Posterior cingulate gyrus (tissue), 11 donors: ENCODE measurements at places on chromosomes 7 and 10.

- DNase-seq = no peak
Observed at GRCh38 chr7:114468844-114469243, 54.2 kb downstream of the FOXP2 start.

DNA sequence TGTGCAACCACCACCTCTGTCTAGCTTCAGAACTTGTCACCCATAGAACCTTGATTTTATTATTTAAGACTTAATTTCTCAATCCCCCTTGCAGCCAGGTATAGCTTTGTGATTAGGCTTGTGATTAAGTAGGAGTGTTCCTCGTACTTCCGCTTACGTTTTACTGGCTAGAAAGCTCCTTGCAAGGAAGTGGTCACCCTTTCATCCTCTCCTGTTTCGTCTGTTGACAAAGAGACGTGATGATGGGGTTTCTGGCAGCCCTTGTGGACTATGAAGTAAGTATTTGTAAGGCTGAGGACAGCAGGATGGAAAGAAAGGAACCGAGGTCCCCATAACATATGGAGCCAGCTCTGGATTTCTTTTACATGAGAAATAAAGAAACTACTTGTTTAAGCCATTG, 86.5 kb upstream of the KDM7A start:
- no peak for DNase-seq

DNA sequence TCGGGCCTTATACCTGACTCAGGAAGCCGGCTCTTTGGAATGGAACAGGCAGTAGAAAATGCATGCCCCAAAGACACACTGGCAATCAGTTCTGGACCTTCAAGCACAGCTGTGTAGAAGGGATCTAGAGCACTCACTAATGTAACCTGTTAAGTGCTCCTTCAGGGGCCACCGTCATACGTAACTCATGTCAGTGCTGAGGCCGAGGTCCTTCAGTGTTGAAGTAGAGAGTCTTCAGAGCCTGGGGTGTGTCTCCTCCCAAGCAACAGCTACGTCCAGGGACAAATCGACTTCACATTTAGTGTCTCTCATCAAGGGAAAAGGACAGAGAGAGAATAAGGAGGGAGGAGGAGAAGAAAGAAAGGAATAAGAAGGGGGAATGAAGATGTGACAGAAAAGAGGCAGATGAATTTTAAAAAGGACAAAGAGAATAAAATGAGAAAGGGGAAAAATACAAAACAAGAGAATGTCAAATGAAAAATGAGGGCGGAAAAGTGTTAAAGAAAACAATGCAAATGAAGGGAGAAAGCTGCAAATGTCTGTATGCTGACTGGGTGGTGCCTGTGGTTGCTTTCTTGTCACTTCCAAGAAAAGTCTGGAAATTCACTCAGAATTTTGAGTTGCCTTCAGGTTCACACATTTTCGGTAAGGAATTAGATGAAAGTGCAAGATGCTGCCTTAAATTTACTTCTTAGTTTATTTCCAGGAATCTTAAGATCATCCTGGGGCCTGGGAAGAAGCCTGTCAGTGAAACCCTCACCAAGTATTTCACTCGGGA, 989.4 kb downstream of the GRID1 start:
- DNase-seq = no peak

DNA sequence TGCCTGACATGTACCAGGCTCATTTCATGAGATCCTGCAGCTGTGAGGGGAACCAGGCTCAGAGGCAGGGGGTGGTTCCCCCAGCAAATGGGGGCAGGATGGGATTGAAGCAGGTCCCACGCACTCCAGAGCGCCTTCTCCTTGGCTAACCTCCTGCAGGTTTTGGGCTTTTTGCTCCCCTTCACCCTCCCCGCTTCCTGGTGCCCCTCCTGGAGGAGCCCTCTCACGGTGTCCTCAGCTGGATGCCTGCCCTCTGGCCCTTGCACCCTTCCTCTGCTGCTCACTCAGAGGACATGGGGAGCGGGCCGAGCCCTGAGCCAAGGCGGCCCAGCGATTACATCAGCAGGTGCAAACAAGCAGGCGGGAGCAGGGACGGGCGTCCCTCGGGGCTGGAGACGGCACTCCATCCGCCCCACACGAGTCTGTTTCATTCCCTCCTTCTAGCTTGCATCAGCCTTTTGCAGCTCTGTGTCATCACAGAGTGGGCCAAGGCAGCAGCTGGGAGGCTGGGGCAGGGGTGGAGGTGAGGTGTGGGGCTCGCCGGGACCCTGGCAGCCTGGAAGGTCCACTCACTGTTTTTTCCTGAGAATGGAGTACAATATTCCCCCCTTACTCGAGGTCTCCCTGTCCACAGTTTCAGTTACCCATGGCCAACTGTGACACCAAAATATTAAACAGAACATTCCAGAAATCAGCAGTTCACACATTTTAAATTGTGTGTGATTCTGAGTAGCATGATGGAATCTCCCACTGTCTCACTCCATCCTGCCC, 52.7 kb upstream of the SLC29A3 start:
- no peak for DNase-seq

GRCh38 chr7:78510580-78511188, 712.1 kb downstream of the PHTF2 start:
- peak; percentile 55 for DNase-seq

DNA sequence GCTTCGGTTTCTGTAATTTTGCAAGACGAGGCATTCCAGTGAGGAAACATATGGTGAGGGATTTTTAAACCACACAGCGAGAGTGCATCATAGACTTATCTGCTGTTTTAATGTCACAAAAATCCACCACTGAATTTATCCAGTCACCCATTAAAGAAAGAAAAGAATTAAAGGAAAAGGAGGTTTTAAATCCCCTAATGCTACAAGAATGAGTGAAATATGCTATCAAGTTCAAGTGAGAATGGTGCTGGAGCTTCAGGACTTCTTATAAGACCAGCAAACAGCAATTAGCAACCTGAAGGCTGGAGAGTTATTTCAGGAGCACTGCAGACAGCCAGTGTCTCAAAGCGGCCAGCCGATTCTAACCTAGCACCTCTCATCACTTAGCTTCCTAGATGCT, 439.1 kb upstream of the MGMT start:
- no peak for DNase-seq

- DNase-seq = no peak
Observed at GRCh38 chr10:77249901-77250459, 387.6 kb downstream of the KCNMA1 start.

DNA sequence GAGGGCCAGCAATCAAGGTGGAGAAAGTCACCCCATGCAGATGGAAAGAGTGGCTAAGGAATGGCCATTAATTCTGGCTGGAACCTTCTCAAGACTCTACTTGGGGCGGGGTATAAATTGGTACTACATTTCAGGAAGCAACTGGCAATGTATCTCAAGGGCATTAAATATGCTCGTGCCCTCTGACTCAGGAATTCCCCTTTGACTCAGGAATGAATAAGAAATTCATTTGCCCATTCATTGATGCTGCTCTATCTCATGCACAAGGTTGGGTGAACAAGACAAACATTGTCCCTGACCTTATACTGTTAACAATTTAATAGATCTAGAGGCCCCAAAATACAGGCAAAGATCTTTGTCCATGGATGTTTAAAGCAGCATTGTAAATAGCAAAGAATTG, 188.1 kb downstream of the MYOF start:
- DNase-seq = no peak

- DNase-seq = no peak
Observed at GRCh38 chr7:7772397-7772821, 54.0 kb upstream of the RPA3 start.

GRCh38 chr10:72611783-72612182, 14.1 kb downstream of the MICU1 start:
- no peak for DNase-seq

- DNase-seq = no peak
Observed at GRCh38 chr7:31775556-31775955, 88.5 kb downstream of the PPP1R17 start.

- no peak for DNase-seq
Observed at GRCh38 chr10:69409176-69409495, 7.6 kb downstream of the TACR2 start.

DNA sequence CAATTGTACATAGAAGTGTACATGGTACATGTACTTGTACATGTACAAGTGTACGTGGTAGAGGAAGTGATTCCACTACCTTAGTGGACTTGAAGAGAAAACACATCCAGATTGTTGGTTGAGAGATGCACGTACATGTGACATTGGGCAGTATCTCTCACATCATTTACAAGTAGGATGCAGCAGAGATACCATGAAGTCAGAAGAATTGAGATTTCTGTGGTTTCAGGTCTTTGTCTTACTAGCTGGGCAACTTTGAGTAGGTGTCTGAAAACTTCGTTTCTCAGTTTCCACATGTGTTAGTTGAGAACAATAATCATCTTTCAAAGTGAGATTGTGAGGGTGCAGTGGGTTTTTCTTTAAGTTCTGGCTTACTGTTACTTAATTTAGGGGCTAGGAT, 21.5 kb downstream of the CLDN12 start:
- DNase-seq = no peak

GRCh38 chr7:22116451-22117030, 170.8 kb upstream of the CDCA7L start:
- peak; percentile 7 for DNase-seq

DNA sequence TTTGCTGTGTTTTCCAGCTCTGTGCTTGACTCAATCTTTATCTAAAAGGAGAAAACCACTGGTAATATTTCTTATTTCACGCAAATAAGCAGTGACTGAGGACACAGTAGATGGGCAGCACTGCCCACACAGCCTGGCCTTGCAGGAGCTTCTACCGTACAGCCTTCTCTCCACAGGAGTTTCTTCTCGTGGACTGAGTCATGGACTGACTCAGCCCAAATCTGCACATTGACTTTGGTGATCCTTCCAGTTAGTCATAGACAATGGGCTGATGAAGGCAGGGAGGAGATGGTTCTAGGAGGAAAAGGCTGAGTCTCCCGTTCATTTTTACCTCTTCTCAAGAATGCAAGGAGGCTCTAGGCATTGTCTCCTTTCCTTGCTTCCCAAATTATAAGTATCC, 200.7 kb downstream of the RAPGEF5 start:
- no peak for DNase-seq

- DNase-seq = no peak
Observed at GRCh38 chr7:75654855-75655254, 83.9 kb downstream of the HIP1 start.

GRCh38 chr7:114048386-114049235, 129.8 kb upstream of the PPP1R3A start:
- DNase-seq = no peak

DNA sequence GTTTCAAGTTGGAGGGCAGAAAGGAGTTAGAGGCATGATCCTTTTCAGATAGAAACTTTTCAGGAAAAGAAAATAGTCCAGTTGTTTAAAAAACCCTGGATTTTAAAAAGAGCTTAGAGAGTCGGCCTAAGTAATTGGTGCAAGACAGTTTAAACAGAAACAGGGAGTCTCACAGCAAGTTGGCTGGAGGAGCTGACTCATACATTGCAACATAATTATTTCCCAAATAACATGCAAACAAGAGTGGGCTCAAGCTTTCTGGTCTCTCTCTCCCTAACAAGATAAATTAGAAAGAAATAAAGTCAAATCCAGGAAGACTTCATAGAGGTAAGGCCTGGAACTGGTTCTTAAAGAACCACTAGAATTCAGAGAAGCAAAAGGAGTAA, 100.3 kb upstream of the AGBL3 start:
- DNase-seq = no peak

DNA sequence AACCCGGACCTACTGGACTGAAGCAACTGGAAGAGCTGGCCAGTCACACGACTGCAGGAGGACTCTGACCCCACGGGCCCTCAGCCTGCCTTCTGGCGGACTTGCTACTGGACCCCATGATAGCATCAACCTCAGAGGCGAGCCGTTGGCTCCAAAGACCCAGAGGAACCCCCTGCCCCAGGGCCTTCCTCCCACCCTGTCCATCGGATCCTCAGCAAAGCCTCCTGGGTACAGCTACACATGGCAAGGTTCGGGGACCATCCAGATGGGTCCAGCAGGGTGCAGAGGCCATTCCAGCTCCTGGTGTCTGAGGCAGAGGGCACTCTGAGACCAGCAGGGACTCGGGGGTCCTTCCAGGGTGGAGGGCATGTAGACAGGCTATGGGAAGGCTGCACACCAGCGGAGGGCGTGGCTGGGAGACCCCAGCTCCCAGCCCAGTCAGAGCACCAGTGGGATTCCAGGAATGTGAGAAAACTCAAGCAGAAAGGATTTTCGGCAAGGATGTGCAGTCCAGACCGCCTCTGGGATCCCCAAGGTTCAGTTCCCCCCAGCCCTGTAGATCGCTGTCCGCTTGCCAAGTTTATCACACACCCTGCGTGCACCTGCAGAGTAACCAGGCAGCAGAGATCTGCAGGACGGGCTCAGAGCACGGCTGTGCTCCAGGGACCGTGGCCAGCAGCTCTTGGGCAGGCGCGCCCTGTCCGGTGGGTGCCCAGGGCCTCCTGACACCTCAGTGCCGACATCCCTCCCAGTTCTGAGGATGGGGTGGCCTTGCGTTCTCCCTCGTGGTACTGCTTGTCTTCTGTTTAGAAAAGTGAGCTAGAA, 89.8 kb upstream of the PPP2R2D start:
- DNase-seq = no peak

DNA sequence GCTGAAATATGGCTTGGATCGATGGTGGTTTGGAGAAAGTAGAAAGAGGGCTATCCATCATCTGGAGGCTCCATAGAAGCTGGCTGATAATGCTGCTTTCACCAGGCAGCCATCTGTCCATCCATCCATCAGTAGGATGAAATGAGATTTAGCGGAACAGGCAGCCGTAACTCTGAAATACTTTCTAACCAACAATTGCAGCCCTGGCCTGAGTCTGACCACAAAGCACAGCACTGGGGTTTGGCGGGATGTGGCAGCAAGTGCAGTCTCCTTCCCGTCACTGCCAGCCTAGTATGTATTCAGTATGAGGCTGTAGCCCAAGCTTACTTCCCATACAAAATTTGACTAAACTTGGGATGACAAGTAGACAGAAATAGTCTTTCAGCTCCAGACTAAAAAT, 38.0 kb downstream of the R3HCC1L start:
- no peak for DNase-seq

- DNase-seq = no peak
Observed at GRCh38 chr7:5200561-5201235, 10.7 kb downstream of the WIPI2 start.

GRCh38 chr7:92644406-92645113, 54.4 kb upstream of the FAM133B start:
- no peak for DNase-seq

DNA sequence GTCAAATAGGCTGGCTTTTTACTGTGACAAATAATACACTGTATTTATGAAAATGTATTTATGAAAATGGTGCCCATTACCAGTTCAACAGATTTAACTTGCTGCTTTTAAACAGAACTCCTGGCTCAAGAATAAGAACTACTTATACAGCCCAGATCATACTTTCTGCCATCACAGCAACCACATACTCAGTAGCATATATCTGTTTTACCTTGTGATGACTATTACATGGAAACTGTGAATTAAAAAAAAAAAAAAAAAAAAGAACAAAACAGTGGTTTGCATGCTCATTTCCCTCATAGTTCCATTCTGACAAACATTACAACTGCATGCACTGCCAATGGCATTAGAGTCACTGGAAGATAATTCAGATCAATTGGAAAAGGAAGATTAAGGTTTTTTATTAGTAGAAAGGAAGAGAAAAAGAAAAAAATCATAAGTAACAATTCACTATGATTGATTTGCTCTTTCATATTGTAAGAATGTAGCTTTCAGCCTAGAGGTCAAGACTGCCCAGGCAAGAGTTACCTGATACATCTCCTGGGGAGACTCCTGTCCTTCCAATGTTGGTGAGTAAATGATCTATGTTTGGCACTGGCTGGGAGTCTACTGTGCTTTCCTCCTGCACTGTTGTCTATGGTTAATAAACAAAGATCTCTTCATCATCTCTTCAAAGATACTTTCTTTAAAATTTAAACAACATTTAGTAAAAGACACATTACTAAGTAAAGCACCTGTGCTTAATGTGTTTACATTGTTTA, 132.8 kb downstream of the ARHGAP21 start:
- no peak for DNase-seq

- DNase-seq = no peak
Observed at GRCh38 chr7:96388620-96389383, 66.9 kb upstream of the SLC25A13 start.
